ENCODE measurements at places on chromosomes 5 and 9.
A peak's percentile ranks its signal among the peaks of the same experiment; 100 is the strongest.

GRCh38 chr5:139262742-139263445 is 30.6 kb upstream of the MATR3 start:
- DNase-seq, result peak; percentile 53

DNA sequence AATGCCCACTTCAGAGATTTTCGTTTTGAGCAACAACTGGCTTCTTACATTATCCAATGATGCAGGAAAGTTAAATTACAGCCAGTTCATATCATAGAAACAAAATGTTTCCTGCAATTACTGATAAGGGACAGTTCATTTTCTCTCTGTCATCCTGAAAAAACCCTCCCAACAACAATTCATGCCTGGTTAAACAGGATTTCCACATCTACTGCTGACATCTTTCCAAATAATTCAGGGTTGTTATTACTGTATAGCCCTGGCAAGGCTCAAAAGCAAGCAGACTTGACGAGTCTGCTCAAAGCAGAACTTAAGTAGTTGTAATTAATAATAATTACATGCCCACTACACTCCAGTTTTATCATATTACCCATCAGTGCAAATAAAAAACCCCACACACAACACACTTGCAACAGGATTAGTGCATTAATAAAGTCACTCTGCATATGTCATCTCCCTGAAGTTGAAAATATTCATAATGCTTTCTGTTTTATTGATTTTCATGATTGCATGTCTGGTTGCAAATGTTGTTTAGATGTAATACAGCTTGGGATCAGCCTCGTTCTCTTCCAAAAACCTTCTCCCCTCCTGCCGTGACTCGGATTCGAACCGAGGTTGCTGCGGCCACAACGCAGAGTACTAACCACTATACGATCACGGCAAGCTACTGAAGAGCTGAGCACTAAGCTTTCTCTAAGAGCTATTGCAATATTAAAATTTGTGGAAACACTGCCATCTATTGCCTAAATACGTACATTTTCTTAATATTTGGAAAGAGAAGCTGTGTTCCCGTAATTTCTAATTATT is 119.6 kb upstream of the NFIB start:
- DNase-seq, result no peak

DNA sequence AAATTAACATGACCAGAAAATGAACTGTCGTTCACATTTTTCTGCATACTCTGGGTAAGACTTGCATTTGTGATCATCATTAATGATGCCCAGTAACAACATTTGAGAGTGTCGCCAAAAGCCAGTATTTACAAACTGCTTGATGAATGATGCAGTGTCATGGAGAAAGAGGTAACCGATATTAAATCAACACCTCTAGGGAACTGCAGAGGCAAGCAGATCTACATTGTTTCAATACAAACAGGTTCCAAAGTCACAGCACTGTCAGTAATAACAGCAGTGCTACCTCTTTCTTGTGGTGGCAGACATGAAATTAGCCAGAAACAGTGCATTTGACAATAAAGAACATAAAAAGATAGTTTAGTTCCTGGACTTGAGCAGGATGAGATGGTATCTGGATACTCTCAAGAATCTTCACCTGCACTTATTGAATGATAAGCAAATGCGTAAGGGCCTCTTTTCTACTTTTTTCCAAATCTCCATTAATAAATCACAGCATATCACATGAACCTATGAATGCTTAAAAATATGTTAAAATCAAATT is 456.6 kb downstream of the ARHGEF28 start:
- DNase-seq, result no peak

- no peak for DNase-seq
Measured at GRCh38 chr9:34384368-34385165, 7.9 kb upstream of the MYORG start.

DNA sequence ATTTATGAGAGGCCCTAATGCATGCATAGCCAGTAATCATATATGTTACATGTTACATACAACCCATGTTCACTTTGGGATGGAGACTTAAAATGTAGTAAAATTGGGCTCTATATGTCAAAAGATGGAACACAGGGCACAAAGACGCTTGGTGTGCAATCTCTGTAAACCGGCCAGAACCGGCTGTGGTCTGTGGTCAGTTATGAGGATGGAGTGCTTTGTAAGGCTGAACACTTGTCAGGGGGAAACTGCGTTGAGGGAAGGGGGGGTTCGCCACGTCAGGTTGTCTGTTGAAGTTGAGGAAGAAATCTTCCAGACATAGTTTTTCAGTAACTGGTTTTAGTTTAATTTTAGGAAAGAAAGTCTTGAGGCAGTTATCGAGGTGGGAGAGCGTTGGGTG is 2.7 kb upstream of the CKMT2 start:
- DNase-seq, result no peak

DNA sequence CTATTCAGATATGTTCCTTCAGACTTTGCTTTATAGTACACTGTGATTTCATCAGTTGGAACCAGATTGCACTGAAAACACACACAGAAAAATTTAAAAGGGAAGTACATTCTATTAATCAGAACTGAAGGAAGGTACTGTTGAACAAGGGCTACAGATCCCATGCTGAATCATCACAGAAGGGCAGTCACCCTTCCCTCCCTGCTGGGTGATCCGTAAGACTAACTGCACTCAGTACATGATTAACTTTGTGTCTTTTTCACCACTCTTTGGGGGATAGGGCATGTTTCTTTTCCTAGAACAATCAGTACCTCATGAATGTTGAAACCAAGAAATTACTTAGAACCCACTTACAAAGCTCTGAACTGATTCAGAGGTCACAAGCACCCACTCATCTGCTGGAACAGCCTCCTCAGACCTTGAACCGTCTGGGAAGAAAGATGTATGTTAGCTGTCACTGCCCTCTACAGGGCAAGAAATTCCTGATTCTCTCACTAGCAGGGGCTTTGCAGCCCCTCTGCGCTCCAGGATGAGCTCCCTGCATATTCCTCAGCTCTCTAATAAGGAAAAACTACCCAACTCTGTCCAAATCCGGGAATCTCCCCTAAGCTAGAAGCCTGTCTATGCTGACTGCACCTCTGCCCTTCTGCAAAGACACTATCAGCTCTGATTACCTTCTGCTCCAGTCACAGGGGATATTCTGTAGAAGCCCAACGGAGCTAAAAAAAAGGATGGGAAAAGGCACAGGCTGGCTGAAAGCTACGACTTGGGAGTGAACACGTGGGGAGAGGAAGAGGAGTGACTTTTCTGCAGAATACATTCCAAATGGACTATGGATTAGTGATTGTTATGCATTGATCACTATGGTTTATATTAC is 51.0 kb downstream of the IARS1 start:
- no peak for DNase-seq

- no peak for DNase-seq
Measured at GRCh38 chr5:160071516-160071915, 47.7 kb downstream of the PWWP2A start.

GRCh38 chr9:98374385-98375051 is 119.1 kb upstream of the TBC1D2 start:
- no peak for DNase-seq

- DNase-seq, result no peak
Measured at GRCh38 chr5:99129768-99130501, 201.1 kb upstream of the CHD1 start.

- no peak for DNase-seq
Measured at GRCh38 chr9:16417749-16418148, 452.7 kb downstream of the BNC2 start.

GRCh38 chr5:168646335-168646734 is 67.2 kb upstream of the PANK3 start:
- DNase-seq, result no peak

- DNase-seq, result no peak
Measured at GRCh38 chr5:181100121-181100875, 30.7 kb downstream of the OR2V1 start.

- DNase-seq, result no peak
Measured at GRCh38 chr9:123419721-123420591, 64.0 kb downstream of the CRB2 start.

- DNase-seq, result no peak
Measured at GRCh38 chr5:80406980-80407734, 707 bp upstream of the ZFYVE16 start.

GRCh38 chr5:78958672-78959445 is 26.3 kb downstream of the ARSB start:
- DNase-seq, result no peak

GRCh38 chr9:83649080-83649479 is 26.1 kb downstream of the IDNK start:
- DNase-seq, result peak; percentile 48

DNA sequence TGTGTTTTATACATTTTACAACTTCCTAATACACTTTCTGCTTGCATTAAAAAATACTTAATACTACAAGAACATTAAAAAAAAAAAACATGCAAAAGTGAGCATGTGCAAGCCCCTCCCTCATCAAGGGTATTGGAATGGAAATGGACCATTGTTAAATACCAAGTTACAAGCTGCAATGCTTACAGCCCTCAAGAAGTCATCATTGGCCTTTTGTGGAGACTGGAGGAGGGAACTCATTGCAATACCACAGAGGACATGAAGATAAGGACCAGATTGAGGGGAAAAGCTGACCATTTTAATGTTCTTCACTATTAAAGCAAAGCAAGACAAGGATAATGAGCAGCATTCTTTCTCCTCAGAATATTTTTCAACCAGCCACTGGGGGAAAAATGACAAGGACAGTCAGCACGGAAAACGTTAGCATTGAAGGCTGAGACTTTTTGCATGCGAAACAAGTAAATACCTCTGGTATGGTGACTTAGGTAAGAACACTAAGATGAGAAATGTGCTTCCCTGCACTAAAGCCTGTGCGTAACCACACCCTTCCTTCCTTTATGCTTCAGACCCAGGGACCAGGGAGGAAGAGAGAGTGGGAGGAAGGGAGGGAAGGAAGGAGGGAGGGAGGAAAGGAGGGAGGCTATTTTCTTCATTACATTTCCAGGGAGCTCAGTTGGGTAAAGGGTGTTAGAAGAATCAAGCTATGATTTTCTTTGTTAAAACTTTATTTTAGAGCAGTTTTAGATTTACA is 141.1 kb upstream of the RAPGEF1 start:
- no peak for DNase-seq

GRCh38 chr9:91812191-91812590 is 137.8 kb downstream of the ROR2 start:
- DNase-seq, result no peak

DNA sequence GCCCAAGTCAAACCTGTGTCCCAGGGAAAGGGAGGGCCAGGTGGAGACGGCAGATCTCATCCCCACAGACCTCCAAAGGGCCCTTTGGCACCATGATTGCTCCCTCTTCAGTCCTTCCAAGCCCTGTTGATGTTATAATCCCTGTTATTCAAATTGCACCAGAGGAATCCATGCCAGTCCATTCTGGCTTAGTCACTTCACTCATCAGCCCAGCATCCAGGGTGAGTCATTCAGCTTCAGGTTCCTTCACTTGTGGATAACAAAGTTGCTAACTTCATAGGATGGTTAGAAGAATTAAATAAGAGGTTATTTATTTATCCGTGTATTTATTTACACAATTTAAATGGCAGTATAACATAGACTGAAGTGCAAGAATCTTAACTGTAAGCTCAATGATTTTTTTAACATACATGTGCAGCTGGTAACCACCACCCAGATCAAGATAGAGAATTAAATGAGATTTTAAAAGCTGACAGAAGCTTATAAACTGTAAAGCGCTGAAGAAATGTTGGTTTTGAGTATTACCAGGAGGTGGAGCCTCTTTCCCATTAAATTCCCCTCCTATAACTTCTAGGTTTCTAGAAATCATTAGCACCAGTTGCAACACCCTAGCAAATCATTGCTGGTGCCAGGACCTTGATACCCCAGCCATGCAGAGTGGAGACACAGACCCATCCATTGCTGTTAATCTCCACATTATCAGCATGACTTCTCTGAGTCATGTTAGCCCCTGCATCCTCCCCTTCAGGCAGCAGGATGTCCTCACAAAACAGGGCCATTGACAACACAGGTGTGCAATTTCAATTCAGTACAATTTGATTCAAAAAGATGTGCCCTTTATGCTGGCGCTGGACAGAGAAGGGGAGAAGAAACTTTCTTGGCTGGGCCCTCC is 77.4 kb downstream of the SEC61B start:
- no peak for DNase-seq

DNA sequence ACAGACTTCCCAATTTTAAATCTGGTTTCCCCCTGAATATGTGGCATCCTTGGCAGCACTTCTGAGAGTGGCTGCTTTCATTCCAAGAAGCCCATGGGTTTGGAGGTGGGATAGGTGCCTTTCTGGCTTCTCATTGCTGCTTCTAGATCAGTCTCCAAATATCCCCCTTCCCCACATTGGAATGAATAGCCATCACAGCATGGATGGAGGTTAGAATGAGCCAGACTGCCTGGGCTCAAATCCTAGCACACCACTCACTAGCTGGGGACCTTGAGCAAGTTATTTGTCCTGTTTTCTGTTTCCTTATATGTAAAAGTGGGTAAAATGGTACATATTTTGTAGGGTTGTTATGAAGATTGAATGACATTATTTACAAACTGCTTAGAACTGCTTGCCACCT is 13.8 kb upstream of the IL13 start:
- DNase-seq, result no peak

DNA sequence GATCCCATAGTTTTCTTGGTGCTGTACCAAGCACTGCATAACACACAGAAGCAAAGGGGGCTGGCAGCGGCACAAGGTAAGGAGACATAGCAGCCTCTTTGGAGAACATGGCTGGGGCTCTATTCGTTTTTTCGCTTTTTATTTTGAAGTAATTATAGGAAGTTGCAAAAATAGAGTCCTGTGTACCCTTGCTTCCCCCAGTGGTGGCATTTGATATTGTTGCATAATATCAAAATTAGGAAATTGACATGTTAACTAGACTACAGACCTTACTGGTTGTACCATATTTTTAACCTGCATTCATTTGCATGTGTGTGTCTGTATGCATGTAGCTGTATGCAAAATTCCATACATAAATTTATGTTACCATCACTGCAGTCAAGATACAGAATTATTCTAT is 6.6 kb upstream of the UBQLN1 start:
- no peak for DNase-seq

GRCh38 chr5:99589424-99589823 is 660.6 kb upstream of the CHD1 start:
- DNase-seq, result no peak

- DNase-seq, result no peak
Measured at GRCh38 chr5:87074934-87075541, 192.6 kb upstream of the RASA1 start.

DNA sequence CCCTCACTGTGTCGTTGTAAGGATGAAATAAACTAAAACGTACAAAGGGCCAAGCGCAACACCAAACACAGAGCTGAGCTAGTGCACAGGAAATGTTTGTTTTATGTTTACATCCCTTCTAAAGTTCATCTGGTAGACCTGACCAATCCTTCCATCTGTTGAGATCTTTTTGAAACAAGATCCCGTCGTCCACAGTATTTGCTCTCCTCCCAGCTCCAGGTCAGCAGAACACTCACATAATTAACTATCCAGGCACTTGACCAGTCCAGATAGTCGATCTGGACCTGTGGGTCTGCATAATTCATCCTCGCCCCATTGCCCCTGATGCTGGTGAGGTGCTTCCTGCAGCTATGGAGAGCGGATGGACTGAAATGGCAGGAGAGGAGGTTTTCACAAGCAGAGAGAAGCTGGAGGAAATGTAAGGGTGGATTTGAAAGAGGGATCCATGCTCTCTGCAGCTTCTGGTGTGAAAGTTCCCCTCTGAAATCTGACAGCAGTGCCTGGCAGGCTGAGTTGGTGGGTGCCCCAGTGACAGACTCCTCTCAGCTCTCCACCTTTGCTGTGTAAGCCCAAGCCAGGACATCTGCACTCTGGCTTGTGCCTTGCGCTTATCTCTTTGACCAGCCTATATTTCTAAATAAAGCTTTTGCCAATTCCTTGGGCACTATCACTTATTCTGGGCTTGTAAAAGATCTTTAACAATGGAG is 102.4 kb downstream of the TTLL11 start:
- DNase-seq, result no peak

GRCh38 chr9:33818167-33818846 is 1.3 kb downstream of the UBE2R2 start:
- DNase-seq, result no peak

All from stimulated activated CD4-positive, alpha-beta T cell treated with anti-CD3 and anti-CD28 coated beads, Interleukin-1b, Interleukin-23, amount 100 ng/mL, for 24 hours (primary cell).